ENCODE measurements at places on chromosomes 12 and 14. TPM values are rescaled to one million over a fixed set of nuclear protein-coding genes. Genes with fewer than 3 reads are reported as not detected.

The ASIC1 gene
- 31.3 TPM for total RNA-seq

The DEGS2 gene
- 0.14 TPM for total RNA-seq

The KRT82 gene
- total RNA-seq = not detected

The SLC2A3 gene
- 219 TPM for total RNA-seq

The C1QL4 gene
- not detected for total RNA-seq

The LYZ gene
- 16.4 TPM for total RNA-seq

The GPR132 gene
- total RNA-seq = 43.5 TPM

The ACOT6 gene
- total RNA-seq = not detected

The PPTC7 gene
- 30.0 TPM for total RNA-seq

The SLC25A47 gene
- total RNA-seq = not detected

The CLEC4A gene
- 0.74 TPM for total RNA-seq

The C1S gene
- total RNA-seq = 1.3 TPM

The APOF gene
- total RNA-seq = not detected

The DDX23 gene
- total RNA-seq = 135 TPM

The OVCH1 gene
- total RNA-seq = not detected

The ADGRD1 gene
- total RNA-seq = not detected

The CHD8 gene
- total RNA-seq = 128 TPM

The PGF gene
- not detected for total RNA-seq

The HCAR3 gene
- total RNA-seq = not detected

The LUM gene
- not detected for total RNA-seq

The SOAT2 gene
- total RNA-seq = 10.4 TPM

The SERPINA9 gene
- total RNA-seq = not detected

The C12orf54 gene
- total RNA-seq = not detected

The ANO2 gene
- not detected for total RNA-seq

The KRT6C gene
- not detected for total RNA-seq

The CD27 gene
- 158 TPM for total RNA-seq

The NINJ2 gene
- 7.8 TPM for total RNA-seq

The DAO gene
- total RNA-seq = not detected

The LRRC10 gene
- total RNA-seq = not detected

The TCL1B gene
- not detected for total RNA-seq

The RNASE8 gene
- not detected for total RNA-seq

The TRIM9 gene
- total RNA-seq = 1.7 TPM

The LALBA gene
- total RNA-seq = not detected

The ZC2HC1C gene
- 1.5 TPM for total RNA-seq

The TNFAIP2 gene
- total RNA-seq = 3.0 TPM

The HOTAIR gene
- not detected for total RNA-seq

The ETFBKMT gene
- 1.1 TPM for total RNA-seq

The VRTN gene
- not detected for total RNA-seq

The ANKRD33 gene
- total RNA-seq = not detected

The ST8SIA1 gene
- 15.4 TPM for total RNA-seq

The GARIN6 gene
- not detected for total RNA-seq

The NYNRIN gene
- total RNA-seq = 0.42 TPM

The COCH gene
- 2.8 TPM for total RNA-seq

The OASL gene
- total RNA-seq = 48.6 TPM

The SCN8A gene
- total RNA-seq = 1.3 TPM

The CCDC175 gene
- not detected for total RNA-seq

The LTB4R2 gene
- 19.4 TPM for total RNA-seq

The FGFR1OP2 gene
- total RNA-seq = 102 TPM

The ABCD2 gene
- 30.8 TPM for total RNA-seq

The PARP11 gene
- total RNA-seq = 40.2 TPM

The LIN7A gene
- not detected for total RNA-seq

The RIPK3 gene
- total RNA-seq = 43.7 TPM

The IL23A gene
- 10.2 TPM for total RNA-seq

The AEBP2 gene
- total RNA-seq = 60.3 TPM
